ENCODE measurements at places on chromosomes 11 and 22.

DNA sequence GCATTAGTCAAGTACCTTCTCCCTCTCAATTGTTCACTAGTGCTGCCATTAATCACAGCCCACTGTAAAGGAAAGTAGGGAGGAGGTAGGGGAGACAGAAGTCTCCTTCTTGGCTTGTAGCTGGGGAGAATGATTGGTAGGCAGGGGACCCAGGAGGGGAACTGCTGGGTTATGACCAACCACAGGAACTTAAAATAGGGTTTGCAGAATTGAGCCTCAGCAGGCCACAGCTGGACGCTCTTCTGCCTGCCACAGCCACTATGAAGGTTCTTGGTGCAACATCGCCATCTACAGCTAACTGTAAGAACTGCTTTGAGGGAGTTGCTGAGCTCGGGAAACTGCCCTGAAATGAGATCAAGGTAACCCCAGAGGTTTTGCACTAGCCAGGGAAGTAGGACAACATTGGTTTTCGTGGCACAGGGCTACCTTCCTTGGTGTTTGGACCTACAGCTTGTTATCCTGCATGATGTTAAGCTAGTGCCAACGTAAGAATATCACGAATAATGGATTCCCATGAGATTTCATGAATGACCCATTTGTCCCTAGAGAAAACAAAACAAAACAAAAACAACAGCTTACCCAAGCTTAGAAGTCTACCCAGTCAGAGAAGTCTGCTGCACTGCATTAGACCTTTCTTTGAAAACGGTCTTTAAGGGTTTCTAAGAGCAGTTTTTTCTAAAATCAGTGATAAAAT is 787.1 kb upstream of the API5 start:
- H3K27ac ChIP-seq: no peak overlapping the region
- DNase-seq: peak; percentile 77
- no peaks in the 10 kb centered on the region for H3K27me3 ChIP-seq
- H3K4me3 ChIP-seq: no peak overlapping the region
- H3K4me1 ChIP-seq: peaks cover 11% of the 10 kb centered on the region

DNA sequence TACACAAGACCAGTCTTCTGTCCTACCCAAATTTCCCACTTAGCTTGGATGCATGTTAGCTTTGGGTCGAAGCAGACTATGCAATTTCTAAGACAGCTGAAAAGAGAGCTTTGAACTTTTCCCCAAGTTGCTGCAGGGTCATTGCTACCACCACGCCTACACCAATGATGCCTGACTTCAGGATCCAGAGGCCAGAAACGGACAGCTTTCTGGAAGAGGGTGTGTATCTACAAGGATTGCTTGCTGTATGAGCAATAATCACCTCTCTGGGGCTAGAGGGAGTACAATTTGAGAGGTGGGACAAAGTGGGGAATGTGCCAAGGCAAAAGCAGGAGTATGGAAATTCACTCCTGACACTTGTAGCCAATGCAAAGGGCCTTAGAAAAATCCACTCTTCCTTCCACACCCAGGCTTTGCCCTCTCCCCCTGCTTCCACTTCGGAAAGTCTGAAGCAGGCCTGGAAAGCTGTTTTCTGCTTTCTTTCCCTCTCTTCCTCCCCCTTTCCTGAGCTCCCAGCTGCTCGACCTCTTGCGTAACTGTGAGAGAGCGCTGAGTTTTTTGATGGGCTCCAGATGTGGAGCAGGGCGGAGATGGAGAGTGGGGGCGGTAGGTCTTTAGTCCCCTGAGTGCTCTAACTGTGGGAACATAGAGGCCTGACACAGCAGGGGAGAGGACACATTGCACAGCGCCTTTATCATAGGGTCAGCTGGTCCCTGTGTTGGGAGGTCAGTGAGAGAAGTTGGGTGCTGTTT is 2.1 kb upstream of the PHLDB1 start:
- DNase-seq: no peak
- no peak overlapping the region for H3K27ac ChIP-seq
- no peaks in the 10 kb centered on the region for H3K27me3 ChIP-seq
- H3K4me3 ChIP-seq: no peak overlapping the region
- peaks cover 17% of the 10 kb centered on the region for H3K36me3 ChIP-seq

DNA sequence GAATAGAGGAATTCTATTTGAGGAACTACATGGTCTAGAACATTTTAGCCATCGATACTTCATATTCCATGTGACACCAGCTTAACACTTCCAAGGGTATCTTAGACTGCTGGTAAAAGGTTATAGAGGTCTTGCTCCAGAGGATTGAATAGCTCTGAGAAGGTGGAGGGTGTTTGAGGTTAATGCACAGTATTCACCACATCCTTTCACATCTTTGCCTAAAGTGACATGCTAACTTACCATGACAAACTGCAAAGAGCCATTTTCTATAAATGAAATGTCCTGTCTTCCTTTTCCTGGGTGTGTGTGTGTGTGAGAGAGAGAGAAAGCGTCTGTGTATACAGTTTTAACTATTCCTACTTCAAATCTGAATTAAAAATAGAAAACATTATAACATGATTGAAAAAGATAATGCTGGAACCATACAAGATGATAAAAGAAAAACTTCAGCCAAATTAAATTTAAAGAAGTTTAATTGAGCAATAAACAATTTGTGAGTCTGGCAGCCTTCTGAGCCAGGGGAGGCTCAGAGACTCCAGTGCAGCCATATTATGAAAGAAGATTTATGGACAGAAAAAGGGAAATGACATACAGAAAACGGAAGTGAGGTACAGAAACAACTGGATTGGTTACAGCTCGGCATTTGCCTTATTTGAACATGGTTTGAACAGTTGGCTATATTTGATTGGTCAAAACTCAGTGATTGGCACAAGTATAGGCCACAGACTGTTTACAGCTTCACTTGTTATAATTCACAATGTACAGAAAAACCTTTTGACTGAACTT is 320.9 kb upstream of the CCDC179 start:
- H3K27ac ChIP-seq: no peak overlapping the region
- no peak overlapping the region for H3K4me3 ChIP-seq
- DNase-seq: no peak
- no peaks in the 10 kb centered on the region for H3K4me1 ChIP-seq

- peaks cover 52% of the 10 kb centered on the region for H3K27me3 ChIP-seq
- H3K4me1 ChIP-seq: no peaks in the 10 kb centered on the region
- H3K4me3 ChIP-seq: no peak overlapping the region
- no peak for DNase-seq
These were observed 62.9 kb upstream of the UBASH3B start for GRCh38 chr11:122592641-122593040.

- no peaks in the 10 kb centered on the region for H3K27me3 ChIP-seq
- H3K36me3 ChIP-seq: no peaks in the 10 kb centered on the region
- H3K4me3 ChIP-seq: no peak overlapping the region
These were observed 34.6 kb upstream of the ARFGAP3 start for GRCh38 chr22:42891696-42892095.

- no peaks in the 10 kb centered on the region for H3K27me3 ChIP-seq
- no peak overlapping the region for H3K27ac ChIP-seq
- no peaks in the 10 kb centered on the region for H3K36me3 ChIP-seq
- DNase-seq: no peak
- peaks cover 11% of the 10 kb centered on the region for H3K4me1 ChIP-seq
- H3K4me3 ChIP-seq: no peak overlapping the region
These were observed 35.3 kb downstream of the IGF2 start for GRCh38 chr11:2103668-2104523.

GRCh38 chr22:45444168-45444567 is 30.7 kb downstream of the RIBC2 start:
- no peaks in the 10 kb centered on the region for H3K36me3 ChIP-seq
- H3K4me1 ChIP-seq: peaks cover 3% of the 10 kb centered on the region
- H3K27ac ChIP-seq: no peak overlapping the region
- no peak for DNase-seq
- H3K4me3 ChIP-seq: no peak overlapping the region
